ENCODE measurements at places on chromosomes 7 and 10.

GRCh38 chr7:45593121-45593541, 19.0 kb downstream of the ADCY1 start:
- DNase-seq, result no peak

GRCh38 chr10:127434006-127434405, 115.1 kb upstream of the NPS start:
- DNase-seq, result no peak

DNA sequence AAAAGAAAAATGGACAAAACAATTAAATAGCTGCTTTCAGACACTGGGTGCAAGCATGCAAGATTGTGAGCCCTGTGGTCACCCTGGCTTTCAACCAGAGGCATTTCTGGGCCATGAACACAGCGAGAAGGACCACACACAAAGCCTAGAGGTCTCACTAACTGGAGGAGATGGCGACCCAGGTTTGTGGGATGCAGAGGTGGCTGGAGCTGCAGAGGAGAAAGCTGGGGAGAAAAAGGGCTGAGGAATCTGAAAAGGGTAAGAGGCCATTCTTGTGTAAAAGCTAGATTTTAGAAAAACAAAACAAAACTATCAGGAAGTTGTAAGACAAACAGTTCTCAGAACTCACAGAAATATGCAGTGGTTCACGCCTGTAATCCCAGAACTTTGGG, 30.1 kb upstream of the PTPRN2 start:
- no peak for DNase-seq

- DNase-seq, result no peak
Measured at GRCh38 chr7:123131556-123131955, 68.2 kb downstream of the SLC13A1 start.

GRCh38 chr10:7773845-7774801, 13.7 kb downstream of the KIN start:
- DNase-seq, result no peak

DNA sequence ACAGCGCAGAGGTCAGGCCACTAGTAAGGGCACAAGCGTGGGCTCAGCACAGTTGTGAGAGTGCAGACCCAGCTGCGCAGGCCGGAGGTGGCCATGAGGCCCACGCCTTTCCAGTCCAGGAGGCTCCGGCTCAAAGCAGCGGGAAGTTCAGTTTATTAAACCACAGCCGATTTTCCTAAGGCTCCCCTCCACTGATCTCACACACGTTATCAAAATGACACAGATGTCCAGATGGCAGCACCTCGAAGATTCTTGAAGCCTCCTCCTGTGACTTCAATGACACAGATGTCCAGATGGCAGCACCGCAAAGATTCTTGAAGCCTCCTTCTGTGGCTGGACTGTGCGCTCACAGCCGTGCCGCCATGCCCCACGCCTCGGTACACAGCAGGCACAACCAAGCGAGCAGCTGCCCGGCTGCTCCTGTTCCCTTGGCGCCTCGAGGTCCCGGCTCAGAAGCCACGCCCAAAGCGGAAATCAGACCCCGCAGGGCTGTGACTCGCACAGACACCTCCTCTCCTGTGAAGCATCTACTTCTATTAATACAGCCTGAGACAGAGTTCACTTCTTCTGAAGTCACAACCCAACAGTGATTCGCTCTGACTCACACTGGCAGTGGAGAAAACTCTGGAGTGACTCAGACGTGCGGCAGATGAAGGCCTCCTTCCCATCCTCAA, 122.7 kb downstream of the MAD1L1 start:
- DNase-seq, result no peak
